Panc1 (cell line): ENCODE measurements at places on chromosomes 1 and 21. TPM values are rescaled to one million over a fixed set of nuclear protein-coding genes. Genes with fewer than 3 reads are reported as not detected.

The DTL gene
- 26.7 TPM for total RNA-seq

The TCEA3 gene
- total RNA-seq: 8.3 TPM

The KCNA2 gene
- 1.1 TPM for total RNA-seq

The SLAMF8 gene
- total RNA-seq: not detected

The DDR2 gene
- total RNA-seq: 1.9 TPM

The E2F2 gene
- total RNA-seq: 9.5 TPM

The NCAM2 gene
- 2.2 TPM for total RNA-seq

The GJB5 gene
- not detected for total RNA-seq

The GBP6 gene
- total RNA-seq: not detected

The S100A1 gene
- total RNA-seq: 2.9 TPM

The SPRR3 gene
- not detected for total RNA-seq

The TRIM17 gene
- total RNA-seq: 1.2 TPM

The ETNK2 gene
- total RNA-seq: 6.7 TPM

The ZBED6 gene
- total RNA-seq: 39.8 TPM

The NBPF11 gene
- total RNA-seq: 9.2 TPM

The MAEL gene
- not detected for total RNA-seq

The PAPPA2 gene
- 0.03 TPM for total RNA-seq

The GIPC2 gene
- 0.26 TPM for total RNA-seq

The TDRKH gene
- total RNA-seq: 33.6 TPM

The PBX1 gene
- total RNA-seq: 2.0 TPM

The DCST1 gene
- total RNA-seq: not detected

The RXRG gene
- not detected for total RNA-seq
